Brain microvascular endothelial cell (primary cell): ENCODE measurements at places on chromosomes 3 and 15.

DNA sequence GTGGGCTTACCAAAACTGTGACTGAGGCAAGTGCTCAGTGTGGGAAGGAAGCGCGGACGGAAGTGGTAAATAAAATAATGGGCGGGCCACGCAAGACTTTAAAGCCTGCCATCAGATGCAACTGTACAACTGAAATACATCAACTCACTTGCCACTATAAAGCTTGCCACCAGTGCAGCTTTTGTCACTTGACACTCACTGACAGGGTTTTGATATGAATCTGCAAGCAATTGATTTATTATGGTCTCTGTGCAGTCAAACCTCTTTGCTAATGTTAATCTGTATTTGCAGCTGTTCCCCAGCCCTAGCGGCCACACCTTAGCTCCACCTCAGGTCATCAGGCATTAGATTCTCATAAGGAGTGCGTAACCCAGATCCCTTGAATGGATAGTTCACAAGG lies 2.3 kb upstream of the GFM1 start:
- no peak for DNase-seq

DNA sequence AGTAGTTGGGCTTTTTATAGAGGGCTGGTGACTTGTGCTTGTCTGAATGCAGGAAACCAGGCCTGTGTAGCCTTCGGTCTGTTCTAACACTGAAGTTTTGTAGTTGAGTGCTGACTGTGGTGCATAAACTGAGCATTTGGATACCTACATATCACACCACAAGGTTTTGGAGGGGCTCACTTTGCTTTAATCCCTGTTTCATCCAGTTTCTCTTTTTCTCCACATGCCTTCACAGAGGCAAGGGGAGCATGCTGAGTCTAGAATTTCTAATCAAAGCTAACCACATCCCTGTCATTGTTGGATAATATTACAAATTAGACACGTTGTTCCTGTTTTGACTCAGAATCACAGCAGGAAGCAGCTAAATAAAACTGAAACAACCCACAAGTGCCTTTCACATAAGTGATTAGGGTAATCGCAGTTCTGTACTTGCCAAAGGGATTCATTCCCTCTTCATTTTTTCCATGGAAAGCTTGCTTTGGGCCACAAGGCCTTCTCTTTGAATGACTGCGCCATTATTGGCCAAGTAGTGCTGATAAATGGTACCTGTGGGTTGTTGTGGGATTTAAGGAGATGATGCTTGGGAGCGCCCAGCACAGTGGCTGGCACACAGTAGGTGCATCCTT lies 48.9 kb downstream of the TGFBR2 start:
- DNase-seq: peak; percentile 53

DNA sequence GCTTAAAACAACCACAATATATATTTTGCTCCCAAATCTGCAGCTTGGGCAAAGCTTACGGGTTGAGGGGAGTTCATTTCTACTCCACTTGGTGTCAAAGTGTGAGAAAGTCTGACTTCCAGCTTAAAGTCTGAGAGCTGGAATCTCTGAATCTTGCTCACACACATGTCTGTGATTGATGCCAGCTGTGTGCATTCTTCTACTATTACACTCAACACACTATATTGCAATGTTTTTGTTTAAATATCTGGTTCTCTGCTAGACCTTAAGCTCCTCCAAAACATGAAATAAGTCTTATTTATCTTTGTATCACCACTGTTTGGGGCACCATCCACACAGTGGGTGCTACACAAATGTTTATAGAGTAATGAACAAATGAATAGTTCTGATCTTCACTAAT lies 36.7 kb upstream of the SECISBP2L start:
- peak; percentile 36 for DNase-seq

DNA sequence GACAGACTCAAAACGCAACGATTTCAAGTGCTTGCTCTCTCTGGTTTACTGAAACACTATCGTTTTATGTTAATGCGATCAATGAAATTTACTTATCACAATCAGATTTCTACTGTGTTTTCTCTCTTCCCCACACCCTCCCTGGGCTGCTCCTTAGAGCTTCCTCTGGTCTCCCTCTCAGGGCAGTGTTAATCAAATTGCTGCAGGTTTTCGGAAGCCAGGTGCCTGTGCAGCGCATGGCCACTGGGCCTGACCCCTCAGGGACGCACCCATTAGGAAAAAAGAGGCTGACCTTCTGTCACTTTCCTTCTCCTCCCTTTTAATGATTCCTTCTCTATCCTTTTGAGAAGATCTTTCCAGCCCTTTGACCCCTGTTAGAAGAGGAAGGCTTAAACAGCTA lies 134.5 kb upstream of the ONECUT1 start:
- DNase-seq: no peak

- DNase-seq: no peak
Measured at GRCh38 chr15:31034152-31034551, 42.7 kb upstream of the MTMR10 start.

GRCh38 chr3:119295816-119296726 lies 1.9 kb downstream of the ARHGAP31 start:
- no peak for DNase-seq

- DNase-seq: peak; percentile 20
Measured at GRCh38 chr15:85379403-85380131, 836 bp upstream of the AKAP13 start.

- DNase-seq: no peak
Measured at GRCh38 chr3:125331243-125331642, 43.9 kb downstream of the ZNF148 start.

DNA sequence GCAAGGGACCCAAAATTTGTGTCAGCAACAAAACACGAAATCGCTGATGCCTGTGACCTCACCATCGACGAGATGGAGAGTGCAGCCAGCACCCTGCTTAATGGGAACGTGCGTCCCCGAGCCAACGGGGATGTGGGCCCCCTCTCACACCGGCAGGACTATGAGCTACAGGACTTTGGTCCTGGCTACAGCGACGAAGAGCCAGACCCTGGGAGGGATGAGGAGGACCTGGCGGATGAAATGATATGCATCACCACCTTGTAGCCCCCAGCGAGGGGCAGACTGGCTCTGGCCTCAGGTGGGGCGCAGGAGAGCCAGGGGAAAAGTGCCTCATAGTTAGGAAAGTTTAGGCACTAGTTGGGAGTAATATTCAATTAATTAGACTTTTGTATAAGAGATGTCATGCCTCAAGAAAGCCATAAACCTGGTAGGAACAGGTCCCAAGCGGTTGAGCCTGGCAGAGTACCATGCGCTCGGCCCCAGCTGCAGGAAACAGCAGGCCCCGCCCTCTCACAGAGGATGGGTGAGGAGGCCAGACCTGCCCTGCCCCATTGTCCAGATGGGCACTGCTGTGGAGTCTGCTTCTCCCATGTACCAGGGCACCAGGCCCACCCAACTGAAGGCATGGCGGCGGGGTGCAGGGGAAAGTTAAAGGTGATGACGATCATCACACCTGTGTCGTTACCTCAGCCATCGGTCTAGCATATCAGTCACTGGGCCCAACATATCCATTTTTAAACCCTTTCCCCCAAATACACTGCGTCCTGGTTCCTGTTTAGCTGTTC lies 34.9 kb downstream of the CHDH start:
- no peak for DNase-seq

DNA sequence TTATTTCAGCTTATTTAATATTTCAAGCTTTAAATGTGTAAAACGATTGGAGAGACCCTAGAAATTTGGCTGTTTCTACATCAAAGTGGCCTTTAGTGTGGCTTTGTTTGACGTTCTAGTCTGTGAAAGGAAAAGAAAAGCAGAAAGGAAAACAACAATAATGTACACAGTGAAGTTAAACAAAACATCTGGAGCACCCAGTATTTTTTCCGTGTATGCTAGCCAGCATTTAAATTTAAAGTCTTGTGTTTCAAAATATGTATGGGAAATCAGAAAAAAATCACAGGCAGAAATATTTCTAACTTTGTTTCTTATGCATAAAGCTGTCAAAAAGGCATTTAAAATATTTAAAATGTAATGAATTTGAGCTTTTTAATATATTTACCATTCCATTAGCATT lies 218.1 kb downstream of the NAALADL2 start:
- DNase-seq: no peak

DNA sequence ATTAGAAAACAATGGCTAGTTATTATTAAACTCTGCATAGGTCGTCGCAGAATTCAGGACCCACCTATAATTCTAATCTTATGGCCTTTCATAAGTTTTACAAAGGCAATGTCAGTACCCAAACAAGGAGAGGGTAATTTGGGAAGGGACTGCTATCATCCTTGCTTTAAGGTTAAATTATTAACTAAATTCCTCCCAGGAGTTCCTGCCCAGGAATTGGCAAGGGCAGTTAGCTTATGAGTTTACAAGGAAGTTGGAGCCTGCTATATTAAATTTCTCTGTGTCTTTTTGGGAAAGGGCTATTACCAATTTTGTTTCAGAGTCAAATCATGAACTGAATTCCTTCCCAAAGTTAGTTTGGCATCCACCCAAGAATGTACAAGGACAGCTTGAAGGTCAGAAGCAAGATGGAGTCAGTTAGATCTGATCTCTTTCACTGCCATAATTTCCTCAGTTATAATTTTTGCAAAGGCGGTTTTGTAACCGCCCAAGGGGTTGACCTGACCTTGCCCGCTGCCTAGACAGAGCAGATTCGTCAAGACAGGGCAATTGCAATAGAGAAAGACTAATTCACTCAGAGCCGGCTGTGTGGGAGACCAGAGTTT lies 45.3 kb upstream of the LHFPL4 start:
- no peak for DNase-seq

- DNase-seq: no peak
Measured at GRCh38 chr3:171747223-171747920, 62.9 kb downstream of the PLD1 start.

GRCh38 chr15:77111789-77112188 lies 40.9 kb upstream of the TSPAN3 start:
- DNase-seq: no peak

- no peak for DNase-seq
Measured at GRCh38 chr3:36763850-36764703, at the start of gene DCLK3. Gene DCLK3 (minus strand): TSS chr3:36764553. CDS start chr3:36764263, 290 bp downstream.

GRCh38 chr3:121747976-121748375 lies 1.6 kb downstream of the GOLGB1 start:
- DNase-seq: no peak

DNA sequence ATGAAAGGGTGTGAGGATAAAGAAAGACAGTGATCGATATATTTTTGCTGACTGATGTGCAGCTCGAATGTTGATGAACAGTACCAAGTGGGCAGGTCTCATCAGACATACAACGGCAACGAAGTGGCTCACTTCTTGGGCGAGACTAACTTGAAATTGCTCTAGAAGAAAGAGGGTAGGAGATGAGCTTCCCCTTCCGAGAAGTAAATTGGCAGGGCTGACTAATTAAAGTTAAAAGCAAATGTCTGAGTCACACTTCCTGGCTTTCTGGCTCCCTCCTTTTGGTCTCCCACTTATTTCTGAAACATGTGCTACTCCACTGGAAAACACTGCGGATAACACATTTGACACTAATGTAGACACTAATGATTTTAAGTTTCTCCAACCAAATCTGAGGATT lies 228.3 kb downstream of the ABHD5 start:
- DNase-seq: no peak

DNA sequence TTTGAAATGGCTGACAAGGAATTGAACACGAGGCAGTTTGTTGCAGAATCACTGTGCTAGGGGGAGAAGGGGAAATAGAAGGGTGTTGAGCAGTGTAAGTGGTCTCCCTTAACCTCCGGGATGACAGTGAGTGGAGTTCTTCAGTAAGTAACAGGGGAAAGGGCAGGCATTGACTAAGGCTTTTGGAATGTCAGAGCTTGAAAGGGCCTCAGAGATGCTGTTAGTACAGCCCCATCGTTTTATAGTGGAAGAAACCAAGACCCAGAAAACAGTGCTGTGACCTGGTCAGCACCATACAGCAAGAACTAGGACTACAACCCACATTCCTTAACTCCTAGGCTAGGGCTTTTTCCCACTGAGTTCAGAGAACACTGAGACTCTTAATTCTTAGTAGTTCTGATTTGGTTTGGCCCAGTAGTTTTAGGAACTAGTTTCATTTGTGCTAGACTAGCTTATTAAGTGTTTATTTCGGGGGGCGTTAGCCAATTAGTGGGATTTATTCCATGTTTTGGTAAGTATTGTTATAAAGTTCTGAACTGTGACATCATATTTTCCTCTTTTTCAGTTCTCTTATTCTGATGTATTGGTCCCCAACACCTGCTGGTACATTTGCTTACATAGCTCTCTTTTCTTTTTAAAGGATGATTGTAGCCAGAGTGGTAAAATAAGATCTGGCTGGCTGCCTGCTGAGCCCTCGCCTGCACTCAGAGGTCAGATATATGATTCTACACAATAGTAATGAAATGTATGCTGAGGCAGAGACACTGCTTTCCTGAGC lies 34.2 kb downstream of the RAB11A start:
- DNase-seq: peak; percentile 67

DNA sequence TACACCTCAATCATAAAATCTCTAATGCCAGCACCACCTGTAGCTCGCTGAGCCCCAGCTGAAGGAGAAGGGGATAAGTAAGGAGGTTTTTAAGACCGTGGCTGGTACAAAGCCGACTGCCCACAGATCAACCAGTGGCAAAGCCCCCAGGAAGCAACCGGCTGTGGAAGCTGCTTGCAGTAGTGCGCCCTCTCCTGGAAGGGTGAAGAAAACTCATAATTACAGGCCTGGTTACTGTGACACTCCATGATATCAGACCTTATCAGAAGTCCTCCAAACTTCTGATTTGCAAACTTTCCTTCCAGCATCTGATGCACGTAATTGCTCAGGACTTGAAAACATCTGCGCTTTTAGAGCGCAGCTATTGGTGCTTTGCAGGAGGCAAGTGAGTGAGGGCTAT lies 63.1 kb upstream of the MCTP2 start:
- no peak for DNase-seq
